ENCODE measurements at places on chromosomes 7 and 10. TPM values are rescaled to one million over a fixed set of nuclear protein-coding genes. Genes with fewer than 3 reads are reported as not detected.

DNA sequence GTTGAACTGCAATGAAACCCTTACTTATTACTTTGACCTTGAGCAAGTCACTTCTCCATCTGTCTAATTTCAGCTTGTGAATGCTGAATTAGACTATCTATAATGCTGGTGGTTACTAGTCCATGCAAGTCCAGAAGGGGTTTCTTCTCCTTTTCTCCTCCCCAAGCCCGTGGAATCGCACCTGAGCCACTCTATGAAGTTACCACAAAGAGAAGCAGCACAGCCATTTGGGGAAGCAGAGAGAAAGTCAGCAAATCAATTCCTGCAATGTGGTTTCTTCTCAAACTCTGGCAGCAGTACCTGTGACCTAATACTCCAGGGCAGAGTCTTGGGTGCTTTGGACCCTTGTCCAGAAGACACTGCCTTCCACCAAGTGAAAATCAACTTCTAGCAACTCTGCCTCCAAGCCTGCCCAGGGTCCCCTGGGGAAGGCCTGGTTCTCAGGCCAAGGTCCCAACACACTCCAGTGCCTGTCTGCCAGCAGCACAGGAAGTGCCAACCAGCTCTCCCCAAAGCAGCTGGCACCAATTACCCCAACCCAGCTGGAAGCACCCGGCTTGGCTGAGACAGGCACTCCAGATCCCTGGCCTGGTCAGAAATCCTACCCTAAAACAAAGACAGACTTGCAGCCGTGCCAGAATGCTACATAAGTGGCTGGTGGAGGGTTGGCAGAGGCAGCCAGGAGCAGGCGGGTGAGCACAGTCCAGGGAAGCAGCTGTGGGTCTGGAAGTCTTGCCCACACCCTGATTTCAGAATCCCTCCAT lies 200.3 kb downstream of the LSM5 start:
- no peak for DNase-seq

DNA sequence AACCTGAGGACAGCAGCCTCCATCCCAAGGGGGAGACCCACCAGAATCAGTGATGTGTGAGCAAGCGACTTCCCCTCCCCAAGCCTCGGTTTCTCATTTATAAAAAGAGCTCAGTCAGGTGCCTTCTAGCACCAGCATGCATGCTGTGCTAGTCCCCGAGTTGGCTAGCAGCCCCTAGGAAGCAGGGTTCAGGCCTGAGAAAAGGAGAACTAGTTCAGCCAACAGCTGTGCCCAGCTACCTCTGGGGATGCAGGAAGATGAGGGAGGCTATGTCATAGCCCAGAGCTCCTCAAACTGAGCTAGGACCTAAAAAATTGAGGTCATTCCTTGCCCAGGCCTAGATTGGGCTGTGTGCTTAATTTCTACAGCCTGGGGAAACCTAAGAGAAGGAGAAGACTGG lies 13.7 kb downstream of the DRGX start:
- no peak for DNase-seq

- DNase-seq: no peak
Observed at GRCh38 chr7:68457481-68457880, 1140.8 kb upstream of the AUTS2 start.

- no peak for DNase-seq
Observed at GRCh38 chr10:110042891-110043290, 35.1 kb downstream of the ADD3 start.

- DNase-seq: no peak
Observed at GRCh38 chr7:132422502-132423111, 153.7 kb downstream of the PLXNA4 start.

GRCh38 chr7:32071466-32072091 lies 1.4 kb upstream of the PDE1C start:
- DNase-seq: no peak

GRCh38 chr10:29569795-29570194 lies 65.0 kb downstream of the SVIL start:
- DNase-seq: no peak

GRCh38 chr7:155203059-155203881 lies 94.4 kb upstream of the INSIG1 start:
- DNase-seq: no peak

GRCh38 chr10:92419740-92420545 lies 129.0 kb downstream of the MARCHF5 start:
- DNase-seq: no peak

DNA sequence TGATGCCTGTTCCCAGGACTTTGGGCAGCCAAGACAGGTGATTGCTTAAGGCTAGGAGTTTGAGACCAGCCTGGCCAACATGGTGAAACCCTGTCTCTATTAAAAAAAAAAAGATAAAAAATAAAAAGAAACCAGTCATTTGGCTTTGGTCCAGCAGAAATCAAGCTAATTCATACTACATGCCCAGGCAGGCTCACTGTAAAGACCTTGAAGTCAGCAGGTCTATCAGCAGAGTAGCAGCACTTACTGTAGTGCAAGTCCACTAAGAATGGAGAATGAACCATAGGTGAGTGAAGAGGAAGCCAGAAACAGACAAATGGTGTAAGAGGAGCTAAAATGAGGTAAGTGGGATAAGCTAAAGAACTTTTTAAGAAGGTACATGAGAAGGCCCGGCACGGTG lies 24.7 kb downstream of the PSPH start:
- DNase-seq: no peak

DNA sequence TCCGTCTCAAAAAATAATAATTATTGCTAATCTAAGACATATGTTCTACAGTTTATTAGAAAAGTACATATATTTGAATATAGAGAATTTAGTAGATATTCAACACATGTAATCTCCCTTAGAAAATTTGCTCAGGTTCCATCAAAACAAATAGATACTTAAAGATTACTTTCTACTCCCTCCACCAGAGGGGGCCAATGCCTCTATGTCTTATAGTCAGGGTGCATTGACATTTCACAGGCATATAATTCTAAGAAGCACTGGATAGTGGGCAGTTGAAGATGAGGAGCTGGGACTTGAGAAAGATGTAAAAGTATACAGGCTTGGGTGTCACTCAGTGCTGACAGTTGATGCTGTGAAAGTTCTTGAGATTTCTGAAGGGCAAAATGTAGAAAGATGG lies 301.6 kb upstream of the HPS1 start:
- DNase-seq: no peak

The ZNF862 gene
- 88.6 TPM for total RNA-seq

The MUC12 gene
- total RNA-seq: not detected

The ADCYAP1R1 gene
- not detected for total RNA-seq

The TMEM176A gene
- total RNA-seq: 1.1 TPM

The DEPP1 gene
- not detected for total RNA-seq
